ENCODE measurements at places on chromosomes 6 and 20. TPM values are rescaled to one million over a fixed set of nuclear protein-coding genes. Genes with fewer than 3 reads are reported as not detected.

DNA sequence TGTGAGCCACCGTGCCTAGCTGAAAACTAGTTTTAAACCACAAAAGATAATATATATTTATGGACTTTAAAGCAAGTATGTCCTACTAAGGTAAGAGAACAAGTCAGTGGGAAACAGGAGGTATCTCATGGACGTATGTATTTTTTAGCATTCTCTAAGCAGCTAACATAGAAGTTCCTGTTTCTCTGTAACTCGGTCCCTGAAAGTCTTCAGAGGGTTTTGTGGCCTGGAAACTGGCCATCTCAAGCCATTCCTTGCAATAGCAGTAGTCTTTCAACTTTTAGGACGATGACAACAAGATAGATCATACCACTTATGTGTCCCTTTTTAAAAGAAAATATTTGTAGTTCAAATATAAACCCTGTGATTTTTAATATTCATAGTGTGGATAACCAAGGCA lies 95.6 kb upstream of the RALGAPA2 start:
- no peak for DNase-seq

GRCh38 chr6:11018225-11018624 lies 25.9 kb downstream of the ELOVL2 start:
- no peak for DNase-seq

- DNase-seq: no peak
Measured at GRCh38 chr6:42032366-42032765, 18.0 kb upstream of the TAF8 start.

DNA sequence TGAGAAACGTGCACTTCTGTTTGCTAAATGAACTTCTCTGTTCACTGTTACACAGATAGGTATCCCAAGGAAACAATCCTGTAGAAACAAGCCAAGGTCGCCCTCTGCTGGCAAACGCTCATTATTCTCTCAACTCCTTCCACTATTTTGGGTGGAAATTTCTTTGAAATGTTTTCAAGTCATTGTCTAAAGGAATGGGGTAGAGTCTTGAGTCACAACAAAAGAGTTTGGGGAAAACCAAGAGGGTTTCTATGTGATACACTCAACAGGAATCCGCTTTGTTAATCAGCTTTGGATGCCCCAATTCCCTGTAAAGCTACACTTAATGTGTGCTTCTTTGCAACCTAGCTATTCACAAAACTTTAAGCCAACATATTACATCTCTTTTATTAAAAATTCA lies 4.6 kb upstream of the RAE1 start:
- peak; percentile 66 for DNase-seq

Gene DPPA5
- total RNA-seq: not detected

Gene SMLR1
- total RNA-seq: 22.2 TPM

GRCh38 chr20:56629464-56630085 lies 469 bp downstream of the TFAP2C start:
- no peak for DNase-seq

Gene CASS4
- 0.93 TPM for total RNA-seq

GRCh38 chr20:11982289-11982954 lies 64.7 kb downstream of the BTBD3 start:
- no peak for DNase-seq

Gene DEFB124
- not detected for total RNA-seq

Gene ZSCAN23
- 0.40 TPM for total RNA-seq

DNA sequence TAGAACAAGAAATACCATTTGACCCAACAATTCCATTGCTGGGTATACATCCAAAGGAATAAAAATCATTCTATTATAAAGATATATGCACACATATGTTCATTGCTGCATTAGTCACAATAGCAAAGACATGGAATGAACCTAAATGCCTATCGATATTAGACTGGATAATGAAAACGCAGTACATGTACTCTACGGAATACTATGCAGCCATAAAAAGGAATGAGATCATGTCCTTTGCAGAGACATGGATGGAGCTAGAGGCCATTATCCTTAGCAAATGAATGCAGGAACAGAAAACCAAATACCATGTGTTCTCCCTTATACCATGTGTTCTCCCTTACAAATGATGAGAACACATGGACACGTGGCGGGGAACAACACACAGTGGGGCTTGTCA lies 190.2 kb downstream of the HACE1 start:
- no peak for DNase-seq

DNA sequence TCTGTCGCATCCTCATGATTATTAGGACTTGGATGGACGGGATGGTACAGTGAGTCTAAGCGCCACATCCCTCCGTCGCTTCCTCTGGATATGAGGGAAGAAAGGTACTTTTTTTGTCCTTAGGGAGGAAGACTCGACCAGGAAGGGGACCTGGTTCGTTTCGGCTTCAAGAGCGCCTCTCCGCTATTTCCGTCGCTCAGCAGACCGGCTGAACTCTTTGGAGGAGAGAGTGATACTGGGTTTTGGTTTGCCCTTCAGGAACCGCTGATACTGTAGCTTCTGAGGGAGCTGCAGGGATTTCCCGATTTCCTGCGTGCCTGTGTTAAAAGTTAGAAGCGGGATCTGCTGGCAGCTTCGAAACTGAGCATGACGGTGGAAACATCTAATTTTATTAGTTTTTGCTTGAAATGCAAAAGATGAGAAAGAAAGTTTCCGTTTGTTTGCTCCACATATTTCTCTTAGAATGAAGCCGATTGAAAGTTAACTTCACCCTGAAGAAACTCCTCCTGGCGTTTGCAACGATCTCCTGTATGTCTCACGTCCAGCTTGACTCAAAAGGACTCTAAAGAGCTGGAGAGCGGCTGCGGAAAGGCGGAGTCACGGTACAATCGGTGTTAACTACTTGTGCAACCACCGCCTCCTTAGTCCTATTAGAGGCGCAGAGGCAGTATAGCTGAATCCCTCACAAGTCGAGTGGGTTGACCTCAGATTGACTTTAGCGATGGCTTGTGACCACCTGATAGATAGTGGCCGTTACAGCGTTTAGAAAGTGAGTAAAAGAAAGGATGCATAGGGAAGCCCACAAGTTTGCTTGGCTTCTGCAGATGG lies 129.4 kb downstream of the TRIM27 start:
- DNase-seq: no peak

DNA sequence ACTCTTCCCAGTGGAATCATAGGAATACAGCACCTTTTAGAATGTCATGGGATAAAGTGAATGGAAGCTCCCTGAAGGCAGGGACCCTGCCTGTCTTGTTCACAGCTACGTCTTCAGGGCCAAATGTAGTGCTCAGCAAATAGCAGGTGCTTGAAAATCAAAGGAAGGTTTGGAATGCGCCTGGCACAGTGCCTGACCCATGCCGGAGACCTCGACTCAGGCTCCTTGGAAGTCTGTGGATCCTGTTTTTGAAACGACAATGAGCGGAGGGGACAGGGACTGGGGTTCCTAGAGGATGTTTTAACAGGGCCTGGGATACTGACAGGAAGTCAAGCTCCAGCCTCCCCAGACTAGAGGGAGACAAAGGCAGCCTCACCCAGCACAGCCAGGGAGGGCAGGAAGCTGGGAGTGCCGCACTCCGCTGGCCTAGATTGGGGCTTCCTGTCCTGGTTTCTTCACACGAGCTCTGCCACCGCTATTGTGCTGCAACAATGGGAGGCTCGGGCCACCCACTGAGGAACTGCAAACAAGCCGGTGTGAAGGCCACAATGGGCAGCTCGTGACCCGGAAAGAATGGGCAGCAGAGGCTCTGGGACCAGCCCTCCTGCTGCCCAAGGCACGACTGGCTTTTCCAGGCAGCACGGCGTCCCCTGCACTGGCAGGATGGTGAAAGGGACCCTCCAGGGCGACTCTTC lies 76.7 kb downstream of the PREX1 start:
- no peak for DNase-seq

- peak; percentile 82 for DNase-seq
Measured at GRCh38 chr20:50369225-50370035, 140.8 kb upstream of the PTPN1 start.

Gene GABRR1
- total RNA-seq: not detected

Gene MTRF1L
- total RNA-seq: 12.3 TPM

- DNase-seq: peak; percentile 76
Measured at GRCh38 chr20:38645980-38646858, 44.6 kb downstream of the ARHGAP40 start.

- no peak for DNase-seq
Measured at GRCh38 chr20:35886537-35886936, 67.8 kb downstream of the SCAND1 start.

Gene NINL
- total RNA-seq: 20.1 TPM

Gene C20orf202
- not detected for total RNA-seq

- no peak for DNase-seq
Measured at GRCh38 chr6:2630891-2631571, 119.7 kb downstream of the MYLK4 start.

- DNase-seq: no peak
Measured at GRCh38 chr6:41836660-41837052, 49.2 kb downstream of the TOMM6 start.

DNA sequence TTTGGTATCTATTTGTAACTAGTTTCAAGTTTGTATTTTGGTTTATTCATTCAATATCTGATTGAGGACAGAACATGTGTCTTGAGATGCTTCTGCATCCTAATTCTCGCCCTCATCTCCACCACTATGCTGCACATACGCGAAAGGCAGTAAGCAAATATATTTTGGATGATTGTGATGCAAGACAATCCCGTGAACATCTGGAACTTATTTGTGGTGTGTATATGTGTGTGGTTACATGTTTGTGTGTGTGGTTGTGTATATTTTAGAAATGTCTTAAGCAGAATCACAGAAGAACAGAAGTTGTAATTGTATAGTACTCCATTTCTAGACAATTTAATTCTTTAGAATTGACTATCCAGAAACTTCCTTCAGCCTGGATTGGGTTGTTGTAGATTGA lies 35.1 kb upstream of the RNF144B start:
- no peak for DNase-seq

DNA sequence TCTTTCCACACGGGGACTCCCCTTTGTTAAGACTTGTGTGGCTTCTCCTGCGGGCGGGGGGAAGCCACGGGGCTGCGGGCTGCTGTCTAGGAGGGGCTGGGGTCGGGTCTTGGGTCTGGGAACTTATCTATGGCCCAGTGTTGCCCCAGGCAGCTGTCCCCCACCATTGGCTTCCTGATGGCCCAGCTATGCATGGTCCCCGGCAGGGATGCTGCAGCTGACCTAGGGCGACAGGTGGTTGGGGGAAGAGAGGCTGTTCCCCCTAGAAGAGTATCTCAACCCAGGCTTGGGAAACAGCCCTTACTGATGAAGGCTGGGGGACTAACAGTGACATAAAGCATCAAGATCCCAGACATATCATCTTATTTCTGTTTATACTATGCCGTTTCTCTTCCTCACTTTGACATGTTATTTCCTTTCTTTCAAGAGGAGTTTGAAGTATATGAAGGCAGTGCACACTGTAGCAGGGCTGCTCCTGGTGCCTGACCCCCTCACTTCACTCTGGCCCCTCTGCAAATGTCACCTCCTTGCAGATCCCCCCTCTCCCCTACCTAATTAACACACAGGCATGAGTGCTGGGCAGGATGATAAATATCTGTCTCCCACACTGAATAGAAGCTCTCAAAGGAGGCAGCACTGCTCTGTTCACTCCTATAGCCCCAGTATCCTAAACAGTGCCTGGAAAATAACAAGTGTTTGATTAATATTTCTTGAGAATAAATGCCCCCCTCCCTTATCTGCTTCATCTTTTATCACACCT lies 87.0 kb downstream of the HIVEP2 start:
- no peak for DNase-seq

GRCh38 chr6:141848029-141848890 lies 284.5 kb upstream of the GJE1 start:
- no peak for DNase-seq

GRCh38 chr6:125670568-125670967 lies 78.9 kb upstream of the HEY2 start:
- DNase-seq: no peak

DNA sequence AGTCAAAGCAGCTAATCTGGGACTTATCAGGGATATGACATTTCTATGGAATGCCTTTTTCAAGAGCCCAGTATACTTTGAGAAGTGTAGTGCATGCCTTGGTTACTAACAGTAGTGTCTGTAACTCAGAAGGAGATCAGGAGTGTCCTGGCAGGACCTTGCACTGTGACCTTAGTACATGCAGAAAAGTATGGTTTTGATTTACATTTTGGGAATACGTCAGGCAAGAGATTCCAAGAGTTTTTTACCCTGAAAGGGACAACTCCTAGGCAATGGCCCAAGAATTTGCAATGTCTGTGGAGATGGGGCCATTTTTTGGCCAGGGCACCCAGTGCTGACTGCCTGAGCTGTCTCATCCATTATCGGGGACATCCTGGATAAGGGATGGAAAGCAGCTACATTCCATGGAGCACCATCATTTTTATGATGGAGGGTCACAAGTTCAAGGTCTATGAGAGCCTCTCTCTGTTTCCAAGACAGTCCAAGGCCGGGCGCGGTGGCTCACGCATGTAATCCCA lies 80.2 kb downstream of the FAM50B start:
- DNase-seq: no peak

Gene NOX3
- total RNA-seq: not detected

Gene LY86
- 0.63 TPM for total RNA-seq

- no peak for DNase-seq
Measured at GRCh38 chr6:52210227-52210626, 24.1 kb downstream of the IL17A start.

DNA sequence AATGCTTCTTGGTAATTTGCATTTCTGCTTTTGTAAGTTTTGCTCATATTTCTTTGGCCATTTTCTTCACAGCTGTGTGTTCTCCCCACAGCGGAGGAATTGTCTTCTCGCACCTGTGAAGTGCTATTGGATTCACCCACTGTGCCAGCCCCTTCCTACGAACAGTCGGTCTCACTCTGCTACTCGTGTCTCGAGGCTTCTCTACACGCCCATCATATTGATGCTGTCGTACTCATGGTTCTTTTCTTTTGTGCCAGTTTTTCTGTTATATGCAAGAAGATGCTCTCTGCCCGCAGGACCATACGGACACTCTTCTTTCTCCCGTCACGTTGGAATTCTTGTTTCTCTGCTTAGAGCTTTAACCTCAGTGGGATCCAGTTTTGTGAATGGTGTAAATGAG lies 200.3 kb downstream of the DLL1 start:
- DNase-seq: peak; percentile 18

DNA sequence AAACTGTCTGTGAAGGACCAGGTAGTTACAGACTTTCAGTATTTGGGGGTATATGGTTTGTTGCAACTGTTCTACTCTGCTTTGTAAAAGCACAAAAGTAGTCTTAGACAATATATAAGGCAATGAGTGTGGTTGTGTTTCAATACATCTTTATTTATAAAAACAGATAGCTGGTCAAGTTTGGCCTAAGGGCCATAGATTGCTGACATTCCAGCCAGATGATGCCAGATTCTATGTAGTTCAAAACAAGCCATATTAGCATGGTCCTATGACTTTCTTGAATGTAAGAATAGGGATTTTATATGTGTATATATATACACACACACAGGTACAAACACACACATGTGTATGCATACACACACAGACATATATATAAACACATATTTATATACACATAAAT lies 201.8 kb downstream of the GRIK2 start:
- no peak for DNase-seq

GRCh38 chr20:36506253-36506652 lies 35.1 kb upstream of the MYL9 start:
- DNase-seq: no peak

Gene GLP1R
- not detected for total RNA-seq

Gene DSP
- 67.5 TPM for total RNA-seq

- DNase-seq: peak; percentile 39
Measured at GRCh38 chr20:24771542-24772061, 177.5 kb upstream of the CST7 start.

Measured in left lobe of liver (tissue), 2 donors.